ENCODE measurements at places on chromosomes 6 and 20.

DNA sequence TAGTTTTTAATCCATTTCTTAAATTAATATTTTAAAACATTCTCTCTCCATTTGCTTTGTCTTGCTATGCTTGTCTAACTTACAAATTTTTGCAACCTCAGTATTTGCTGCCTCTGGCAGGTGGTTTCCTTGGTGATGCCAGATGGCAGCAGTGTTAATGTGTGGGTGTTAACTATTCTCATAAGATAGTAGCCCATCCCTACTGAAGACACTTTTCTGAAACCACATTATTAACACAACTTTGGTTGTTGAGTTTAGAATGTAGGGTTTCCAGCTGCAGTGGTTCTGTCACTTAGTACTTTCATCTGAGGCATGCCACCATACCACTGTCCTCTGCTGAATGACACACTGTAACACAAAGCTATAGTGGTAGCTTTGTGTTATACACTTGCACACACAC is 75.1 kb downstream of the MYO6 start:
- no peak for DNase-seq

DNA sequence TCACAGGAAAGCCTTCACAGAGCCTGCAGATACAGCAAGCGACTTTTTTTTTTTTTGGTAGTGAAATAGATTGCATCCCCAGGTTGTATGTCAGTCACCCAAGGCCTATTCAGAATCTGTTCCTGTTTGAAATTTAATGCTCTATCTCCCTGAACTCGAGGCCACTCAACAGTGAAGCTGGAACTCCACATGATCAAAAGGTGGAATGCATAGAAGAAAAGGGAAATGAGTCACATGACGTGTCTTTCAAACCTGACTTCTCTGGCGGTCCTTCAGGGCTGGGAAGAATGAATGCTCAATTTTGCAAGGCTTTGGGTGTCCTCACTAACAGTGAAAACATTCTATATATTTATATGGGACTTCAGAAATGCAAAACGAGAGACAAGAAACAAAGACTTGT is 88.4 kb upstream of the B3GAT2 start:
- DNase-seq, result no peak

- no peak for DNase-seq
Measured at GRCh38 chr6:85672623-85673022, 29.9 kb upstream of the SYNCRIP start.

- no peak for DNase-seq
Measured at GRCh38 chr20:51128198-51128597, 105.3 kb upstream of the KCNG1 start.

- peak; percentile 71 for DNase-seq
Measured at GRCh38 chr20:37901654-37902503, 1.0 kb upstream of the VSTM2L start.

DNA sequence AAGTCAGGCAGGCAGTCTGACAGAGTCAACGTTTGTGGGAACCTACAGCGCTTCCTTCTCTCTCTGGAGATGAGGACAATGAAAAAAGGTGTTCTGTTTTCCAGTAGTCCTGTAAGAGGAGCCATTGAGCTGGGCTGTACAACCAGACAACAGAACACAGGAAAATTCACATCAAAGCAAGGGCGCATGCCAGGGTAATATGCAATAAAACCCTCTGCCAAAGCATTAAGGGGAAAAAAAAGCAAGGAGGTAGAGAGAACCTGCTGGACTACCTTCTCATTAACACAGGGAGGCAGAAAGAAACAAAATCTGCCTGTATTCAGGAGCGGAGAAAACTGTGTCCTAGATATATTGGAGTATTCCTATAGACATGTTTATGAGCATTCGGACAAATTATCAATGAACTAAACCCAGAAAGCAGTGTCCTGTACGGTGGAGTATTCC is 1.3 kb downstream of the RNF24 start:
- peak; percentile 86 for DNase-seq

DNA sequence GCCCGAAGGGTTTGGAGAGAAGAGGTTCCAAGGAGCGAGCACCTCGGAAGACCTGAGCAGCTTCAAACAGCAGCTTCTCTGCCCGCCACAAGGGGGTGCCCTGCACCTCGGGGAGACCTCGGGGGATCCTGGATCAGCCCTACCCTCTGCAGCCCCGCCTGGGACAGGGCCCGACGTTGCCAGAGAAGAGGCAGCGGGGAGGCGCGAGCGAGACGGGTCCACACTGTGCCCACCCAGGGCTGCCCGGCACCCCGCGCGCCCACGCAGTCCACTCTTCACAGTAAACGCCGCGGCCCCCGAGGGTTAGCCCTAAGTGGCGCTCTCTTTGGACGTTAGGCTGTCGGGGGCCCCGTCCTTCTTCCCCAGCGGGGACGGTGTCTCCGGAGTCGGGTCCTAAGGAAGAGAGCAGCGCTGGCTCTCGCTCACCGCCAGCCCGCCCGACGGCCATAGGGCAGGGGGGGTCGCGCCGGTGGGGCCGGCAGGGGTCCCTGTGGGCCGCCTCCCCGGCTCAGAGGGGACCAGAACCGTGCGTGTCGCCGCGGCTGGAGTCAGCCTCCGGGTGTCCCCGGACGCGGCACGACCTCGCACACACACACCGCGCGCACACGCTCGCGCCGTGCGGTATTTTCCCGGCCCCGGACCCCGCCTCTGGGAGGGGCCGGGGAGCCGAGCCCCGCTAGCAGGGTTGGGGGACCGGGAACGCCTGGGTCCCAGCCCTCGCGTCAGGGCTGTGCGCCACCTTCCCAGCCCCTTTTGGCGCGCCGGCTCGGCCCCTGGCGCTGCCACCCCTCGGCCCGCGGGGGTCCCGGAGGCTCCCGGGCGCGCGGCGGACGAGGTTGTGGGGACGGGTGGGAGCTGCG is 929 bp downstream of the CDH22 start:
- peak; percentile 36 for DNase-seq

- no peak for DNase-seq
Measured at GRCh38 chr6:100706491-100706890, 174.6 kb downstream of the ASCC3 start.

- no peak for DNase-seq
Measured at GRCh38 chr6:141451511-141452353, 681.0 kb upstream of the GJE1 start.

DNA sequence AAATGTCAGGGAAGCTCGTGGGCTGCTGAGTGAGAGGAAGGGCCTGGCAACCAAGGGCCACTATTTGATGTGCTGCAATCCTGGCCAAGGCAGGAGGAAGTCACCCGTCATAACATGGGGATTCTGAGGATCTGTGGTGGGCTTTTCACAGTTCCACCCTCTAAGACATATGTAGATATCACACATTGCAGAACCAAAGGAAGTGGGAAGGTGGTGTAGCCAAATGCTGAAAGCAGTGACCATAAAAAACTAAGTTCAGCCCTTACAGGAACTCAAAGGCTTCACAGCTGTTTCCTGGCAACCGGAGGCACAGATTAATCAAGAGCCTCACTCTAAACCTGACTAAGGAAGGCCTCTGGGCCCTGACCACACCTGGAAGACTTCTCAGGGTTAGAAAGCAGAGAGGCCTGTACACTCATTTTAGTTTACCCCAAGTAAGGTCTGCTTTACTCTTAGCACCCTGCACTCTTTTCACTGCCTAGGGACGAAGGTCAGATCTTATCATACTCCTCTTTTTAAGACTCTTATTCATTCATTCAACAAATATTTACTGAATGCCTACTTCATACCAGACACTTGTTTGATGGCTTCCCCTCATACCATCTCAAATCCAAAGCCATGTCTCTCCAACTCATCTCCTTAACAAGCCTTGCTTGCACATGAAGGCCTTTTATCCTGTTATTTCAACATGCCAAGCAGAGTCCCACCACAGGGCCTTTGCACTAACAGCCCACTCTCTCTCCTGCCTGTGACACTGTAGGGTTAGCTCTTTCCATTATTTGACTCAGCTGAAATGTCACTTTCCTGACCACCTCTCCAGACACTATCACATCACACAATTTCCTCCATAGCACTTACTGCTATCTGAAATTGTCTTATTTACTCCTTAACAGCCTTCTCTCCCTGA is 2.6 kb downstream of the UBE2V1 start:
- DNase-seq, result no peak

DNA sequence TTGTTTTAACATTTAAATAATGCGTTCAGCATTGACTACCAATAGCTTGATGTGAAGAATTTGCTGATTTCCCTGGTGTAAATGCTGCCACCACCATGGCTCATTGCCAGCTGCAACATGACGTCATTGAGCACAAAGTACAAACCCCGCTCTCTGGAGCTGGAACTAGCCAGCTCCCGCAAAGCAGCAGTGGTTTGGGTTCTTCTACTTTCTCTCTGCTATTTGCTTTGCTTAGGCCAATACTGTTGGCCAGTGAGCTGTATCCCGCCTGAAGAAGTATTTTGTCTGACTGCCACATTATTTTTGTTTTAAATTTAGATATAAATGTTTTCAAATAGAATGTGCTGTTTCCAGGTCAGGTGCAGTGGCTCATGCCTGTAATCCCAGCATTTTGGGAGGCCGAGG is 47.4 kb upstream of the KIF13A start:
- DNase-seq, result no peak

DNA sequence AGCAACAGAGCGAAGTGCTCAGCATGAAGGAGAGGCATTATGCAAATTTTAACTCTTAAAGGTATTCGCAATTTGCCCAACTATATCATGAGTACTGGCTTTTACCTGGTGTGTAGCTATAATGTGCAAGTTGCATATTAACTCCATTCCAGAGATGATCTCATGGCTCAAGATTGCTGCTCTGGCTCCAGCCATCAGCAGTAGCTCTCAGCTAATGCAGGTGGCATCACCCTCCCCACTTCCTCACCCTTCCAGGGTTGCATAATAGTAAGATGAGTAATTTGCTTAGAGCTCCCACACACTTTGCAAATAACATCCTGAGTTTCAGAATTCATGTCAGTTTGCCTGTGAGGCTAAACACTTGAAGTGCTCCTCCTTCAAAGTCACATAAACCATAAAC is 15.9 kb upstream of the PCSK2 start:
- no peak for DNase-seq

- DNase-seq, result no peak
Measured at GRCh38 chr20:36315545-36316351, 9.6 kb downstream of the DLGAP4 start.

GRCh38 chr20:46946181-46946624 is 51.6 kb downstream of the EYA2 start:
- no peak for DNase-seq

DNA sequence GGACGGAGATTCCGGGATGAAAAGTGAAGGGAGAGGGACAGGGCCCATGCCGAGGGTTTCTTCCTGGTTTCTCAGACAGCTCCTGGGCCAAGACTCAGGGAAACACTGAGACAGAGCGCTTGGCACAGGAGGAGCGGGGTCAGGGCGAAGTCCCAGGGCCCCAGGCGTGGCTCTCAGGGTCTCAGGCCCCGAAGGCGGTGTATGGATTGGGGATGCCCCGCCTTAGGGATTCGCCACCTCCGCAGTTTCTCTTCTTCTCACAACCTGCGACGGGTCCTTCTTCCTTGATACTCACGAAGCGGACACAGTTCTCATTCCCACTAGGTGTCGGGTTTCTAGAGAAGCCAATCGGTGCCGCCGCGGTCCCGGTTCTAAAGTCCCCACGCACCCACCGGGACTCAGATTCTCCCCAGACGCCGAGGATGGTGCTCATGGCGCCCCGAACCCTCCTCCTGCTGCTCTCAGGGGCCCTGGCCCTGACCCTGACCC is 55.0 kb upstream of the HLA-A start:
- DNase-seq, result no peak

- peak; percentile 22 for DNase-seq
Measured at GRCh38 chr6:70282919-70283461, 19.9 kb downstream of the COL9A1 start.

GRCh38 chr6:12479881-12480280 is 189.7 kb downstream of the EDN1 start:
- DNase-seq, result no peak

- no peak for DNase-seq
Measured at GRCh38 chr6:137033828-137034227, 10.9 kb downstream of the IL20RA start.

DNA sequence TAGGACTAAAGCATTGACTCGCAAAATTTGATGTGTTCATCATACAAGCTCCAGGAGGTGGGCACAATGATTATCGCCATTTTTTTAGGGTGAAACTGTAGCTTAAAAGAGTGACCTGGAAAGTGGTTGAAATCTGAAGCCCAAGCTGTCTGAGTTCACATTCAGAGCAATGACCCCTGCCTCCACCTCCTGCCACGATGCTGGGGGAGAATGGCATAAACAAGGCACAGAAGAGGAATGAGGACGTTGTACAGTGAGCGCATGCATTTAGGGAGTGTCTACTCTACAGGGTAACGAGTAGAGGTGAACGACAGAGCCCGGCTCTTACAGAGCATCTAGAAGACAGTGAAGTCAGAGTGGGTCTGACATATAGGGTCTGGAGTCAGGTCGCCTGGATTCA is 37.2 kb downstream of the CNKSR3 start:
- DNase-seq, result no peak

DNA sequence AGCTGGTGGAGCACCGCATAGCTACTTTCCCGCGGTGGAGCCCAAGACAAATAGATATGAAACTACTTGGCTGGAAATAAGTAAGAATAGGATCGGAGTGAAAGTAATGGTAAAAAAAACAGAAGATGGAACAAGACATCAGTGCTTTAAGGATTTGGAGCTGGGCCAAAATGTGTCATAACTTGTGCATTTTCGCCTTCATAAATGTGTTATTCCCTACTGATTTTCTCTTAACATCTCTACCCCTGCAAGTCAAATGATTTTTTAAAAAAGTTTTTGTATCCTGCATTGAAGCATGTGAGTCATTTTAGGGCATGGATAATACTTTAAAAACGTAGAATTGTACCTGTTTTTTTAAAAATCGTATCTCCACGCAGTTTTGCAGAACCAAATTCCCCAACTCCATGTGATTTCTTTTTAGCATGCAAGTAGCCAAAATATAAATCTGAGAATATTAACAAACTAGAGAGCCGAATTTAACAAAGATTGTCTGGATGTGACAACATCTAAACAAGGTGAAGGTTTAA is 882 bp upstream of the FAM184A start:
- DNase-seq, result no peak

DNA sequence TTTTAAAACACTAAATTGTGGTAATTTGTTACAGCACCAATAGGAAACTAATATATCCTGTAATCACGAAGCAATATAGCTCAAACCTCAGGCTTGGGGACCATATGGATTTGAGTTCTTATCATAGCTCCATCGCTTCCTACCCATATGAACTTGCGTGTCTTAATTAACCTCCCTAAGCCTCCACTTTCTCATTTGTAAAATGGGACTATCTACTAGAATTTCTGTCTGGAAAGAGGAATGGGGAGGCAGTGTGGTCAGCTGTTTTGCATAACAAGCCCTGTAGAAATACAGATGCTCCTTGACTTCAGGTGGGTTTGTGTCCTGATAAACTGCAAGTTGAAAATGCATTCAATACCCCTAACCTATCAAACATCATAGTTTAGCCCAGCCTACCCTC is 17.1 kb downstream of the HLA-DOB start:
- DNase-seq, result no peak

DNA sequence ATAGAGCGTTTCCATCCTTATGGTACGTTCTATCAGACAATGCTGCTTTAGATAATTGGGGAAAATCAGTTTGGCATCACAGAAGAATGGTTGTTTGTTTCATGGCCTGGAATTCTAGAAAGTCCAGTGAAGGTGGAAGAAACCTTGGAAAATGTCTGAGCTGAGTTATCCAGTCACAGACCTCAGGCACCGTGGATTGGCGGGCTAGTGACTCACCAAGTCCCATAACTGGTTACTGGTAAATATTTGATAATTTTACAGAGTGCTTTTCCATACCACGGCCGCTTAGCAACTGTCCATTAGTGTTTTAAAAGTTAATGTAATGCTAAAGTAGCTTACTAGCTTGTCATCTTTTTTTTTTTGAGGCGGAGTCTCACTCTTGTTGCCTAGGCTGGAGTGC is 99.4 kb downstream of the SLC35B3 start:
- DNase-seq, result no peak

GRCh38 chr20:50679753-50680104 is 11.6 kb downstream of the RIPOR3 start:
- no peak for DNase-seq
